ENCODE measurements at places on chromosomes 12 and 14. TPM values are rescaled to one million over a fixed set of nuclear protein-coding genes. Genes with fewer than 3 reads are reported as not detected.

DNA sequence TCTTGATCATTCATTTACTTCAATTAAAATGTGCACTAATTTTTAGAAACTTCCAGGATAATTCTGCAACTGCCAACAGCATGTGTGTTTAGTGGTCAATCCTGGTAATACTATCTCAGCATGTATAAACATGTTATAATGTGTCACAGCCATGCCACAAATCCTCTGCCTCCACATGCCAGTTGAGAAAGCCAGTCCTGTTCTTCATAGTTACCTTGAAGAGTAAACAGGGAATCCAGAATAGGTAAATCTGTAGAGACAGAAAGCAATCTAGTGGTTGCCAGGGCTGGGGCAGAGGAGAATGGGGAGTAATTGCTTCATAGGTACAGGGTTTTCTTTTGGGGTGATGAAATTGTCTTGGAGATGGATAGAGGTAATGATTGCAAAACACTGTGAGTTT, 85.9 kb downstream of the ARMH4 start:
- peak; percentile 67 for DNase-seq

DNA sequence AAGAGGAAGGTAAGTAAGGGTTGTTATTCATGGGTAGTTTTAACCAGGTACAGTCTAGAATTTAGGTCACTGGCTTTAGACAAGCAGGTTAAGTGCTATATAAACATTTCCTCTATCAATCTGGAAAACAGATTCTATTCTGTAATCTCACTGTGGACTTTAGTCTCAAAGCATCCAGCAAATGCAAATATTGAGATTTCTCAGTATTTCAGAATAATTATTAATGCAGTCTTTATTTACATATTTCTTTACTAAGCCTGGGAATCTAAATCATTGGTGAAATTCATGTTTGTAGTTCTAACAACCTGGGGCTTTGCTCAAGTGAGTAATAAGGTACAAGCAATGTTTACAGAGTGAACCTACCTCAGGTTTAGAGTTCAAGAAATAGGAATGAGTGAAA, 61.9 kb downstream of the SLC41A2 start:
- no peak for DNase-seq

The CCDC197 gene
- not detected for total RNA-seq

- DNase-seq: no peak
Observed at GRCh38 chr14:34222122-34222521, 239.9 kb downstream of the SPTSSA start.

- no peak for DNase-seq
Observed at GRCh38 chr12:70444903-70445302, 78.8 kb downstream of the KCNMB4 start.

DNA sequence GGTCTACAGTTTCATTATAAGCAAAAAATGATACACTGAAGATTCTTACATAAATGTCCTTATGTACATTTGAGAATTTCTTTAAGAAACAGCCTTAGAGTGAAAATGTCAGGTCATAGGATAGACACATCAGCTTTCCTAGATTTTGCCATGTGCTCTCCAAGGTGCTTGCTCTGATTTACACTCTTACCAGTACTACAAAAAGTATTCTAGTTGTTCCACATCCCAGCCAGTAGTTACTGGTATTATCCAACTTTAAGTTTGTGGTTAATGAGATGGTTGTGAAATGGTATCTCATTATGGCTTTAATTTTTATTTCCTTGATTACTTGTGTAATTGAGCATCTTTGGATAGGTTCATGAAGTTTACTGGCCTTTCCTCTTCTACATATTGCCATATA, 5.0 kb upstream of the LRRK2 start:
- DNase-seq: no peak

The DDN gene
- total RNA-seq: 0.52 TPM

GRCh38 chr14:69004731-69005431, 25.8 kb upstream of the ACTN1 start:
- DNase-seq: no peak

The ASPG gene
- not detected for total RNA-seq

GRCh38 chr12:128823216-128823915, 392 bp downstream of the SLC15A4 start:
- DNase-seq: peak; percentile 48

DNA sequence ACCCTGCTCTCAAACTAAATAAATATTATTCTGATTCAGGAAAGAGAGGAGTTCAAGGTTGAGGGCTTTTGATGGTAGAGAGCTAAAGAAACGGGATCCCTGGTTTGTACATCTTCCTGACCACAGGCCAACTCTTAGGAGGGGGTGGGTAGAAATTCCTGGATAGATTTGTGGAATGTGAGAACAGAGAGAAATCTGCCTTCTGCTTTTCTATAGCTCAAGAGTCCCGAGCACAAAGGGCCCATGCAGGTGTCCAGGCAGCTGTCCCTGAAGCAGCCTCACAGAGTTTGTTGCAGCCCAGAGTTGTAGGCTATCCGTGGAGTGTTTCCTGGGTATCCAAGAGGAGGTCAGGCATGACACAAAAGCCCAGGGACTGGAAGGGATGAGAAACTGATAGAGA, 198.6 kb downstream of the BCAT1 start:
- DNase-seq: no peak

The RERGL gene
- total RNA-seq: 0.47 TPM

DNA sequence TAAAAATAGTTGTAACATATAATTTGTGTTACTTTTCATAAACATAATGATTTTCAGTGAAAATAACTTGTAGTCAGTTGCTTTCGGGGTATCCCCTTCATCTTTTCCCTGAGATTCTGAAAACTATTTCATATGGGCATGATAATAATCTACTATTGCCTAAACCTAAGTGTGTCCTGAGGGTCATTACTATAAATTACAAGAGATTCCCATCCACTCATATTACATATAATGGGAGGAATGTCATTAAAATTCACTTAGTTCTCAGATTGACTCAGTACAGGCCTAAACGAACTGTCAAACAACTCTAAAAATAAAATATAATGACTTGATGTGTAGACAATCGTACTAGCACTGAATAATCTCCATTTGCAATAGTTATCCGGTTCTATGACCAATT, 72.7 kb downstream of the PTPRR start:
- DNase-seq: no peak

- no peak for DNase-seq
Observed at GRCh38 chr12:11827091-11828061, 177.9 kb downstream of the ETV6 start.

- peak; percentile 57 for DNase-seq
Observed at GRCh38 chr12:52395761-52396434, 10.2 kb downstream of the KRT82 start.

DNA sequence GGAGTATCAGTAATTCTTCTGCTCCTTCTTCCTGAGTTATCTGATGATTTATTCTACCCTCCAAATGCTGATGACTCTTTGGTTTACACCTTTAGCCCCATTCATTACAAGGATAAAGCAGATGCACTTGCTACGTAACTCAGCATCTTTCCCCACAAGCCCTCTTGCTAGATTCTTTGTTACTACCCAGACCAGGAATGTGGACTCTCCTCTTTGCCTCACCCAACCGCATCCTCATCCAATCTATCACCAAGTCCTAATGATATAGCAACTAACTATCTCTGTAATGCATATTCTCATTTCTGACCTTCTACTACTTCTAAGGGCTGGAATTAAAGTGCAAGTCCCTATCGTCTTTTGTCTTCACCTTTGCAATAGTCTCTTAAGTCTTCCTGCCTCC, 9.2 kb downstream of the KRT1 start:
- DNase-seq: peak; percentile 54

- DNase-seq: peak; percentile 6
Observed at GRCh38 chr14:75484711-75485429, 37.4 kb upstream of the BATF start.

The P2RX7 gene
- 0.17 TPM for total RNA-seq

GRCh38 chr12:65325183-65325582, 46.7 kb downstream of the MSRB3 start:
- DNase-seq: no peak

The AICDA gene
- not detected for total RNA-seq

The RFX4 gene
- total RNA-seq: not detected

- DNase-seq: no peak
Observed at GRCh38 chr12:116303066-116303465, 25.6 kb upstream of the MED13L start.

DNA sequence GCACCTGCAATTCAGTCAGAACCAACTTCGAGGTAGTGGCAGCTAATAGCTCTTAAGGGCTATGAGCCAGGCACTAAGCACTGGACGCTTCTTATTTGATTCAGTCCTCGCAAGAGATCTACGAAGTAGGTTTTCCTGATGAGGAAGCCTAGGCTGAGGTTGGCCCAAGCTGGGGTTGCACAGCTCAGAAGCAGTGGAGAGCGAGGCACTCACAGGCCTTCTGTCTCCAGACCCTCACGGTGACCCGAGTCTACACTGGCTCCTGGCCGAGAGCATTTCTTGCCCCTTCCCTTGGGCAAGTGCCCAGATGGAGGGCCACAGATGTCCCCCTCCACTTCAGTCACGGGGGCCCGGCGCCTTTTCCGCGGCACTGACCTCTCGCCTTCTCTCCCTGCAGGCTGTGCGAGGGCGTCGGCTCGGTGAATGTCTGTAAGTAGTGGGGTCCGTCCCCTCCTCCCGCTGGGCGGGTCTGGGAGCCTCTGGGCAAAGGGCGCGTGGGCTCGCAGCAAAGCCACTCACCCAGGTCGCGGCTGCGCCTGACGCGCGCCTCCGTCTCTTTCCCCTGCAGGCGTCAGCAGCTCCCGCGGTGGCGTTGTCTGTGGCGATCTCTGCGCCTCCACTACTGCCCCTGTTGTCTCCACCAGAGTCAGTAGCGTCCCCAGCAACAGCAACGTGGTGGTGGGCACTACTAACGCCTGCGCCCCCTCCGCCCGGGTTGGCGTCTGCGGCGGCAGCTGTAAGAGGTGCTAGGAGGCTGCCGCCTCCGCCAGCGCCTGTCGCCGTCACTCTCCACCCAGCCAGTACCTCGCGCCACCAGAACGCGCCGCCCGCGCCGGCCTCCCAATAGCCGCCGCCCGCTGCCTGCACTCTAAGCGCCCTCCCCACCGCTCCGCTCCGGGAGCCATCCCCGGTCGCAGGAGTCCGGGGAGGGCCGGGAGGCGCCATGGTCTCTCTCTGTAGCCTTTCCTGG, 13.1 kb downstream of the KRT83 start:
- DNase-seq: peak; percentile 50

The VRK1 gene
- total RNA-seq: 27.9 TPM

DNA sequence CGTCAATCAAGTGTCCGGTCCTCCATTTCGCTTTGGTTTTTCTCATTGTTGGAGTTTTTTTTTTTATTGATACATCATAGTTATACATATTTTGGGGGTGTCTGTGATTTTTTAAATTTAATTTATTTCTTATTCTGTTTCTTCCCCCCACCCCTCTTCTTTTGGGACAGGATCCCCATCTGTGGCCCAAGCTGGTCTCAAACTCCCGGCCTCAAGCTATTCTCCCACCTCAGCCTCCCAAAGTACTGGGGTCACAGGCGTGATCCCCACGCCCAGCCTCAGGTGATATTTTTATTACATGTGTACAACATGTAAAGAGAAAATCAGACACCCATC, 51.3 kb upstream of the ZFP36L1 start:
- no peak for DNase-seq

The IL26 gene
- not detected for total RNA-seq

The MED13L gene
- total RNA-seq: 90.5 TPM

DNA sequence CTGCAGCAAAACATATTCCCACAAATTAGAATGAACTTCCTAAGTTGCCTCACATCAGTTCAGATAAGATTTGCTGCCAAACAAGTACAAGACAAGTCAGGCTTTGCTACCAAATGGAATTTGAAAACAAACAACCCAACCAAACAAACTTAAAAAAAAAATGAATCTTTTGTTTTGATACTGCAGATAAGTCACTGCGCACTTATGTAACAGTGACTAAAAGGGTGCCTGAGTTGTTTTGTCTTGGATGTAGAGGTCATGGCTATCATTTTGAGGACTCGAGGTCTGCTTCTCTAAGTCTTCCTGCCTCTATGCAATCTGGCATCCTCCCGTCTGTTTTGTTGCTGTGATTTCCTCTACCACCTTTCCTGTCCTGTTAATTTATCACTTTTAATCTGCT, 11.1 kb upstream of the EPS8 start:
- DNase-seq: no peak

GRCh38 chr14:65549429-65549828, 136.9 kb downstream of the FUT8 start:
- no peak for DNase-seq

GRCh38 chr14:23005451-23006187, 4.3 kb downstream of the C14orf93 start:
- DNase-seq: no peak

The CACNA2D4 gene
- not detected for total RNA-seq

The GYS2 gene
- total RNA-seq: not detected

DNA sequence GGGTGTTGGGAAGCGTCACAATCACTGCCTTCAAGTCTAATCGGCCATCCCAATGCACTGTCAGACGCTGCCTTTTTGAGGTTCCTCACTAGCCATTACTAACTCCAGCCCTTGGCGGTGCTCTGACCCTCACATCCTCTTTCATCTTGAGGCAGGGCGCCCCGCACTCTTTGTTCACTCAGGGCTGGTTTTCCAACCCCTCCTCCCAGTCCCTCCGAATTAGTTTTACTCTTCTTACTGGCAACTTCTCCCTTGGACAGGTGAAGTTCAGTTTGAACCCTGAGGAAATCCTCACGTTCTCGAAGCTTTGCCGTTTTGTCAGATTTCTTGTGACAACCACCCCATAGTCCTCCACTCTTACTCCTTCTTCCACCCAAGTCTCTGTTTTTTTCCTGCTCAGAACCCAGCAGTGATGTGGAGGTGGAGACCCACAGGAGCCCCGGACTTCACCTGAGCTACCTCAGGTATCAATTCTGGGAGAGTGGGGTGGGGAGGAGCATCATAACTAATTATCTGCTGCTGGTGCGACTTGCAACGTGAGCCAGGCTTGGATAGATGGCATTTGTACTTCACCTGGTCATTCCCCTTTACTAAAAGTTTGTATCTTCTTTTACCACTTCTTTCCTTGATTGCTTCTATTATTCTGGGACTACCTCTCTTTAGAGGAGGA, 757 bp downstream of the ZC3H10 start:
- DNase-seq: no peak
